Stimulated activated naive CD8-positive, alpha-beta T cell treated with anti-CD3 and anti-CD28 coated beads, Interleukin-15, Interleukin-2, amounts not matched to agents 100 U/mL and 50 U/mL, for 24 hours (primary cell): ENCODE measurements at places on chromosomes 1 and 21.

GRCh38 chr1:37439349-37439995 lies 34.9 kb upstream of the ZC3H12A start:
- no peak for DNase-seq

DNA sequence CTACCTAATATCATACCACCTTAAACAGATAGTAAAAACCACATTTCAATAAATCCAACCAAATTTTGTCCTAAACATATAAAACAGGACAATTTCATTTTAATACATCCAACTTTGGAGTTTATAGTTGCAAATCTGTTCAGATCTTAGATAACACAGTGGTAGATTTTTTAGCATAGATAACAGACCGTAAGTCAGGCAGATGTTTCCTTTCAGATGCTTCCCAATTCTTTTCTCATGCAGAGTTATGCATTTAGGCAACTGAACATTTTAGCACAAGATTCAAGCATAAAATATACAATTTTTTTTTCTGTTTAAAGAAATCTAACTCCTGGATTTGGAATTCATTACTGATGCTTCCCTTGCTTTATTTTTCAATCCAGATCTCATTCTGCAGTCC lies 156.5 kb upstream of the ZNHIT6 start:
- DNase-seq, result no peak

DNA sequence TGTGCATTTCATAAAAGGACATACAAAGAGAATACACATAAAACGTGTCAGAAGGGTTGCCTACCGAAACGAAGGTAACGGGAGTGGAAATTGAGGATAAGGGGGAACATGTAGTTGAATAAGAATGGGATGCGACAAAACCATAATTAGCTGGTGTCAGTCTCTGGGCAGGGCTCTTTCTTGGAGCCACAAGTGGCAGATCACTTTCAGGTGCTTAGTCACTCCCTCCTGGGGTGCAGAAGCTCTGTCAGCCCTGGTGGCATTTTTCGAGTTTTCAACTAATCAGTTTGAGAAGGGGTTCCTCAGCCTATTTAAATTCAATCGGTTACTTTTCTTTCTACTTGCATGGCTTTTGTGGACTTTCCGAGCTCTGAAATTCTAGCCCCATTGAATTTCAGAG lies 133.9 kb upstream of the IGSF21 start:
- no peak for DNase-seq

DNA sequence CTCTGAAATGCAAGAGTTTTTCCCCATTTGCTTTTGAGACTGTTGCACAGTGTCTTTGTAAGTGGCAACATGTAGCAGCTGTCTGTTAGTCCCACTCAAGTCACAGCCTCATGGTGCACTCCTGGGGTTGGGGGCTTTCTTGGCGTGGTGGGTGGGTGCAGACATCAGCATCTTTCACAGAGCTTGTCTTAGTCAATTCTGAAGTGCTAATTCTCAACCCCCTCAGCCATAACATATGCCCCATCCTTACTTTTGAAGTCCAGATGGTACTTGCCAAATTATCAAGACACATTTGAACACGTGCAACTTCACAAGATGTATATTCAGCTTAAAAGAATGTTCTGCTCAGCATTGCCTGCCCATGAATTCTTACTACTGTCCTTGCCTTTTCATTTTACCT lies 87.1 kb downstream of the VCAM1 start:
- no peak for DNase-seq

- DNase-seq, result no peak
Observed at GRCh38 chr1:241849345-241849695, 1.3 kb downstream of the EXO1 start.

- no peak for DNase-seq
Observed at GRCh38 chr1:86706018-86706635, 1.8 kb downstream of the SH3GLB1 start.

DNA sequence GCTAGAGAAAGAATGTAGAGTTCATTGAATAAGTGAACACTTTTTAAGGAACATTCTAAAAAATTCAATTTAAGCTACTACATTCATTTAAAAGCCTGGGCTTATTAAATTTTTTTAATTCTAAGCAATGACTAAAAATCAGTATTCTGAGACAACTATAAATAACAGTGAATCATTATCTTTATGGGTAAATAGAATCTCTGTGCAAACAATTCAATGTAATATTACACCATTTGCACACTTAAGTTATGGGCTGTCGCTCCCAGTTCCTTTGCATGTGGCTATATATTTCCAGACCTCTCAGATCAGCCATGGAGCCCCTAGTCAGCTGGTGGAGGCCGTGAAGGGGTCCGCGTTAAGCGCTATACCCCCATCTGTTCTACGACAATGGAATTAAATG lies 65.1 kb downstream of the KCNK1 start:
- no peak for DNase-seq

DNA sequence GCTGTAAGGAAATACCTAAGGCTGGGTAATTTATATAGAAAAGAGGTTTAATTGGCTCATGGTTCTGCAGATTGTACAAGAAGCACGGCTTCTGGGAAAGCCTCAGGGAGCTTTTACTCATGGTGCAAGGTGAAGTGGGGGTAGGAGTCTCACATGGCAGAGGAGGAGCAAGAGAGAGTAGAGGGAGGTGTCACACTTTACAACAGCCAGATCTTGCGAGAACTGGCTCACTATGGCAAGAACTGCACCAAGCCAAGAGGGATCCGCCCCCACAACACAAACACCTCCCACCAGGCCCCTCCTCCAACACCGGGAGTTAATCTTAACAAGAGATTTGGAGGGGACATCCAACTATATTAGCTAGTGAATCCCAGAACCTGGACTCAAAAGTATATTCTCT lies 135.4 kb upstream of the SOD1 start:
- DNase-seq, result no peak

DNA sequence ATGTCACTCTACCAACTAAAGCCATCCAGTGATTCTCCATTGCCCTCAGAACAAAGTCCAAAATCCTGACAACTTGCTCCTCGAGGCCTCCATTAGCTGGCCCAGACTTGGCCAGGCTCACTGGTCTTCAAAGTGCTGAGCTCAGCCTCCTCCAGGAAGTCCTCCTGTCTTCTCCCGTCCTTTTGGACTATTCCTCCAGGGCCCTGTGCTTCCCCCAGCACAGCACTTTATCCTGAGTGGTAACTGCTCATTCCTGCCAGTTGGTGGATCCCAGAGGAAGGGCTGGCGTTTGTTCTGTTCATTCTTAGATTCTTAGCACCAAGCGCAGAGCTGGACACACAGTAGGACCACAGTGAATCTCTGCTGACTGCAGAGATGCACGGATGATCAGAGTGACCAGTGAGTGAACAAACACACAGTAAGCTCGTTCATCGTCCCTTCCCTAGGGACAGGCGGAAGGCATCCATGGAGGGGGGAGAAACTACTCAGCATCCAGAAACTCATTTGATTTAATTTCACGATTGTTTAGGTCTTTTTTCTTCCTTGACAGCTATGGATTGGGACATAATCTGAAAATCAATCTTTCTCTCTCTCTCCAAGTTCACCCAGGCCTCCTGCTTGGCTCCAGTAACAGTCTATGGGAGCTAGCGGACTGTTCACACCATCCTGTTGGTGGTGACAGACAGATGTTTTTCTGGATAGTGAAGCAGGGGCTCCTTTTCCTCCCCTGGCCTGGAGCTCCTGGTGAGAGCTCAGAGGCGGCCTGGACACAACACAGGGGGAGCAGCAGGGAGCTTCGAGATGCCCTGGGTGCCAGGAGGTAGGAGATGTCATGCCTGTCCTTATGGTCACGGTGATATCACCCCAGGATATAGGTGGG lies 180.2 kb downstream of the PTPRU start:
- DNase-seq, result no peak

DNA sequence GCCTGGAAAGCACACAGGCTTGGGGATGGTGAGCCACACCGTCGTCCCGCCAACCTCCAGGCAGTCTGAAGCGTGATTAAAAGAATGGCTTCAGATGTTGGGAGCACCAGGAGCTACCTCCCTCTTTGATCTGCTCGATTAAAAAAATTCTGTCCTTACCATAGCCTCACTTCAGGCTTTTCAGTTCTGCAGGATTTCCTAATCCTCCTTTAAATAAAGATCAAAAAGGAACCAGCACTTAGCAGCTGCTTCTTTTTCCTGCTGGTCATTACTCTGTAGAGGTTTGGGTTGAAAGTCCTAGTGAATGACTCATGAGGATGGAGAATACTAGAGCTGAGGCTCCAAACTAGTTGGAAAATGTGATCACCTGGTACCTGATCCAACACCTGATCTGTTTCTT lies 71.9 kb upstream of the C1orf174 start:
- no peak for DNase-seq

- DNase-seq, result no peak
Observed at GRCh38 chr1:17632541-17633184, 93.2 kb downstream of the ARHGEF10L start.

GRCh38 chr1:19918057-19918456 lies 5.4 kb downstream of the PLA2G2E start:
- DNase-seq, result peak; percentile 86

DNA sequence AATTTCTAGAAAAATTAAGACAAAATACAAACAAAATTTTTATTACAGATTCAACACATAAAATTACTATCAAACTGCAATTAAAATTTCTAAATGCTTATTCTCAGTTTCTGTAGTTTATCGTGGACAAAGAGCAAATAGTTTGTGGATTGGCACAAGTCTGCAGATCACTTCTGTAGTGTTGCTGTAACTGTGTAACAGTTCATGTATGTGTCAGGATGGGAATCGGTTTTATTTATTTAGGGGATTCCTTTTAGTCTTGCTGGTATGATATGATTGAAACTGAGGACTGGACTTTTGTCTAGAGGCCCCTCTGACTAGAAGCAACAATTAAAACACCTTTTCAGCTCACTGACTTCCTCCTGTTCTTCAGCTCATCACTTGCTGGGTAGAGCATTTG lies 60.8 kb downstream of the LRIG2 start:
- DNase-seq, result no peak

DNA sequence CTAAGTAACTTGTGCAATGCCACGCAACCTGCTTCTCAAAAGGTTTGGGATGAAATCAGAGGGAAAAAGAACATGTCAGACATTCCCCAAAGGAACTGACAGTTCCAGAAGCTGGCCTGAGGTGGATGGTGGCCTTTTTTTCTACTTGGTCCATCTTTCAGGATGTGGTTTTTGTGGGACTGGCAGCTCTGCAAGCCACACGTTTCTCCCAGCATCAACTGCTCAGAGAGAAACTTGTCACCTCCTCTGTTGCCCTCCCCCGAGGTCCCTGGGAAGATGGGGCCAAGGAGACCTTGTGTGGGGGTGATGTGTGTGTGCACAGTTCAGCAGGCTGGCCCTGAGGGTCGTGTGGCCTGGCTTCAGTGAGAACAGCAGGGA lies 2.5 kb upstream of the DHRS3 start:
- DNase-seq, result peak; percentile 71

- DNase-seq, result no peak
Observed at GRCh38 chr1:34928066-34928696, 1.3 kb downstream of the DLGAP3 start.

DNA sequence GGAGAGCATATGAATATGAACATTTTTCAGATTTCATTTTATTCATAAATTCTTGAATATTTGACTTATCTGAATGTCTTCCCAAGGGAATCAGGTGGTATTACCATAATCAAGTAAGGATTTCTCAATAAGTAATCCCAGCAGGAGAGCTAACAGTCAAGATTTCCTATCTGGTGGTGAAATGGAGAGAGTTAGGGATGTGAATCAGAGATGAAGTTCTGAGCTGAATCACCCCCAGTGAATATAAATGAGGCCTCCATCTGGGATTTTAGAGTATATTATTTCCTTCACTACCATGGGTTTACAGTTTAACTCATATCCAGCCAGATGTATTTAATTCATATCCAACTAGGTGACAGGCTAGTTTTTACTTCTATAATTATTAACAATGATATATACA lies 61.5 kb upstream of the RGS2 start:
- DNase-seq, result no peak

DNA sequence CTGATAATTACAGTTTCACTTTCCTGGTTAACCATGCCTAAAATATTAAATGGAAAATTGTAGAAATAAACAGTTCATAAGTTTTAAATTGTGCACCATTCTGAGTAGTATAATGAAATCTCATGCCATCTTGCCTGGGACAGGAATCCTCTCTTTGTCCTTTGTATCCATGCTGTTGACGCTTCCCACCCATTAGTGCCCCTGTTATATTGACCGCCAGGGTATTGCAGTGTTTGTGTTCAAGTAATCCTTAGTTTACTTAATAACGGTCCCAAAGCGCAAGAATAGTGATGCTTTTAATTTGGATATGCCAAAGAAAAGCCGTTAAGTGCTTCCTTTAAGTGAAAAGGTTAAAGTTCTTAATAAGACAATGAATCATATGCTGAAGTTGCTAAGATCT lies 41.7 kb downstream of the RPRD2 start:
- no peak for DNase-seq

GRCh38 chr1:54975356-54976108 lies 4.9 kb upstream of the TMEM61 start:
- no peak for DNase-seq

DNA sequence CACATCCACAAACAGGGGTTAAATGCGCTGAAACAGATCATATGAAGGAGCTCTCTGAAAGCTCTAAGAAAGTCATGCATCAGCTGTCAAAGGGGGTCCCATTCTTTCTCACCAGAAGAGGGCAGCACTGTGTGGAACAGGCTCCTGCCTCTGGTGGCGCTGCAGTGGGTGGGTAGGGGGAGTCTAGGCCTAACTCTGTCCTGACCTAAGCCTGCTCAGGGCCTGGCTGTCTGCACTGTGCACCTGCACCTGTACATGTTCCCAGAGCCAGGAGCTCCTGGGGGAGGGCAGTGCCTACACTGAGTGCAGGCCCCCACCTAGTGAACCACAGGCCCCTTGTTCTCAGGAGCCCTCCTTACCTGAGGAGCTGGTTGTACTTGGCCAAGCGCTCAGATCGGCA lies 16.0 kb downstream of the ENO1 start:
- peak; percentile 56 for DNase-seq

- DNase-seq, result no peak
Observed at GRCh38 chr1:117128323-117129079, 7.0 kb upstream of the TRIM45 start.

DNA sequence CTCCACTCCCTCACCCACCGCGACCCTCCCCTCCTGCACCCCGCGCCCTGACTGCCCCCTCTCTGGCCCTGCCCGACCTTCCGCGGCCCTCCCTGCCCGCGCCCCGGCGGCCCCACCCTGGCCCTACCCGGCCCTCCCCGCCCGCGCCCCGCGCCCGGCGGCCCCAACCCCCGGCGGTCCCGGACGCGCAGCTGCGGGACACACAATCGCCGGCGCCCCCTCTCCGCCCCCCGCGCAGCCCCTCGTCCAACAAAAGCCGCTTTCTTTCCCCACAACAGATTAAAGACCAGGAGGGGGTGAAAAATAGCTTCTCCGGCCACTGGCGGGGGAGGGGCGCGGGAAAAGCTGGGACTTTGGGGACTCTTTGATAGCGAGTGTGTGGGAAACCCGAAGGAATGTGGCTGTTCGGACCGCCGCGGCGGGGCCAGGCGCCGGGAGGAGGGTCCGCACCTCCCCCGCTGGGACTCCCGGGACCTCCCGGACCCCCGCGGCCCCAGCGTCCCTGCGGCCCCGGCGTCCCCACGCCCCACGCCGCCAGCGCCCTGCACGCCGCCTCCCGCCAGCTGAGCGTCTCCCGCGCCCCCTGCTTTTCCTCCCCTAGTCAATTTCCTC lies 8.8 kb upstream of the ID3 start:
- no peak for DNase-seq
